ENCODE measurements at places on chromosomes 2 and 18.

DNA sequence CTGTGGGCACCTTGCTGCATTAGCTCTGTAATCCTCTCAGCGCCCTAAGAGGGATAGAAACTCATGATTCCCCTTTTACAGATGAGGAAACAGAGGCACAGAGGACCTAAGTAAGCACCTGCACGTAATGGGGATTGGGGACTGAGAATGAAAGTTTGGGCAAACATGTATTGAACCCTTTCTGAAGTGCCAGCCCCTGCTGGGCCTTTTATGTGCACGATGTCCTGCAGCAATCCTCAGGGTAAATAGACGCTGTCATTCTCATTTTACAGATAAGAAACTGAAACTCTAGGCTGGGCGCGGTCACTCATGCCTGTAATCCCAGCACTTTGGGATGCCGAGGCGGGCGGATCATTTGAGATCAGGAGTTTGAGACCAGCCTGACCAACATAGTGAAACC lies 117.4 kb downstream of the STPG4 start:
- DNase-seq = no peak

- DNase-seq = no peak
These were observed 27.5 kb upstream of the FAM237A start for GRCh38 chr2:206614811-206615210.

- no peak for DNase-seq
These were observed 184.8 kb downstream of the LRP1B start for GRCh38 chr2:141946016-141946415.

DNA sequence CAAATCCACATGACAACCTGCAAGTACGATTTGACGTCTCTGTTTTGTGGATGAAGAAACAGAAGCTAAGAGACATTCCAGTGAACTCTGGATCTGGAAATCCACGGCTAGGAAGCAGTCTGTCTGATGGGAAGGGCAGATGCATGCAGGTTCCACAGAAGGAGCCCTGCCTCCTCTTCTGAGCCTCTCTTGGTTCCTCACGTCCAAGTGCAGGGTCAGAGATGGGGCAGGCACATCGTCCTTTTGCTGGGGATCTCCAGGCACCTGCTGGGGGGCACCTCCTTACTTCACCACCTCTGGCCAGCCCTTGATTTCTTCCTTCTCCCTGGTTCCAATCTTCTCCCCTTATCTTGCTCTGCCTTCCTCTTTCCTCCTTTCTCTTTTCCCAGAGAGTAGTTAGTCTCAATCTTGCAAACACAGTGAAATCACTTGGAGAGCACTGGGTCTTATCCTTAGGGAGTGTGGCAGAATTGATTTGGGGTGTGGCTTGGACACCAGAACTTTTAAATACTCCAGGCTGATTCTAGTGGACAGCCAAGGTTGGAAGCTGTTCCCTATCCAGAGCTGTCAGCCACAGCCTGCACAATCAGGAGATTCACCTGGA lies 137.8 kb downstream of the BCL2 start:
- DNase-seq = no peak

GRCh38 chr18:76447258-76447890 lies 47.7 kb downstream of the ZNF516 start:
- DNase-seq = no peak

DNA sequence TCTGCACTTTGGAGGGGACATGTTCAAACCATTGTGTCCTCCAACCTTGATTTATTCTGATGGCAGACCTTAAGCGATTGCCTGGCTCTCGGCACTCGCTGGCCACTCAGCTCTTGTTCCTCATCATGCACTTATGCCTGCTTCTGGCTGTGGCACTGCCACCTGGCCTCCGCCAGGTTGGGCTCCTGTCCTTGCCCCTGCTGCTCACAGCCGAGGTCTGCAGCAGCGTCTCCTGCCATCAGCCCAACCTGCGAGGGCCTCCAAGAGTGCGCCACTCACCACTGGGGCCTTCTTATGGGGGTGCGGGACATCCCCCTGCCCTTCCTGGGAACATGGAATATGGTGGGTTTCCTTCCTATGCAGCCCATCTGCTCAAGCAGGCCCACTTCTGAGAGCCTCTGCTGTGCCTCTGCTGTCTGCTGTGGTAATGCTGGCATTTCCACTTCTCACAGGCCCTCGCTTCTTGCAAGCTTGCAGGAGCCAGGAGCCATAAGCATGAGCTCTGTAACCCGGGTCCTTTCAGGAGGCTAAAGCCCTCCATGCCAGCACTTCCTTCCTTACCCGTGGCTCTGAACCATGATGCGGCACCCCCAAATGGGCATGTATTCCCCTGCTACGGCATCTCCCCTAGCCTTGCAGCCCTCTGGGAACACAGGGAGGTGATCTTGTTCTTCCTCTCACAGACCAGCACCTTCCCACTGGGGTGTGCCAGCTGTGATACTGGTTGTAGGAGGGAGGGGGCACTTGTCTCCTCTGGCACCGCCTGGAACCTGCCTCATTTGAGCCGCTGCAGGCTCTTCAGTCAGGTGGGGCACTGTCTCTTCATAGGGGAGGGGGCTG lies 58.6 kb upstream of the HS6ST1 start:
- DNase-seq = no peak

GRCh38 chr2:72080286-72081145 lies 67.1 kb downstream of the CYP26B1 start:
- no peak for DNase-seq

GRCh38 chr2:167992278-167992677 lies 255.1 kb downstream of the STK39 start:
- DNase-seq = no peak

- no peak for DNase-seq
These were observed 185.8 kb downstream of the FMNL2 start for GRCh38 chr2:152520759-152521158.

DNA sequence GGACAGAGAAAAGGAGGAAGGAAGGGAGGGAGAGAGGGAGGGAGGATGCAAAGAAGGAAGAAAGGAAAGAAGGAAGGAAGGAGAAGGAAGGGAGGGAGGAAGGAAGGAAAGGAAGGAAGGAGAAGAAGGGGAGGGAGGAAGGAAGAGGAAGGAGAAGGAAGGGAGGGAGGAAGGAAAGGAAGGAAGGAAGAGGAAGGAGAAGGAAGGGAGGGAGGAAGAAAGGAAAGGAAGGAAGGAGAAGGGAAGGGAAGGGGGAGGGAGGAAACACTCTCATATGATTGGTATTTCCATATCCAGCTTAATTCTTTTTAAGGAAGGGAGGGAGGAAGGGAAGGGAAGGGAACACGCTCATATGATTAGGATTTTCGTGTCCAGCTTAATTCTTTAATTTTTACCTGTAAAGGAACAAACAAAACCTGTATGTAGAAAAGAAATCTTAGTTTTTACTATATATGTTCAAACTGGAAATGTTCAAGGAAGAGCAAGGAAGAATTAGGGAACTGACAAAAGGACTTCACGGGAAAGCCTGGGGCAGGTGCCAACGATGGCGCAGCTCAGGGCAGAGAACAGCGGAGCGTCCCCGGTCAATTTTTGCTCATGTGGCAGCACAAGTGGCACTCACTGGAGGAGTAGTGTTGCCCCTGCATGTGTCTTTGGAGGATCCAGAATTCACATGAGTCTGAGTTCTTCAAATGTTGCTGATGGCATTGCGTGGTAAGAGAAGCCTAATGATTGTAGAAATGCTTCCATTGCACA lies 228.6 kb downstream of the ZNF516 start:
- DNase-seq = no peak

DNA sequence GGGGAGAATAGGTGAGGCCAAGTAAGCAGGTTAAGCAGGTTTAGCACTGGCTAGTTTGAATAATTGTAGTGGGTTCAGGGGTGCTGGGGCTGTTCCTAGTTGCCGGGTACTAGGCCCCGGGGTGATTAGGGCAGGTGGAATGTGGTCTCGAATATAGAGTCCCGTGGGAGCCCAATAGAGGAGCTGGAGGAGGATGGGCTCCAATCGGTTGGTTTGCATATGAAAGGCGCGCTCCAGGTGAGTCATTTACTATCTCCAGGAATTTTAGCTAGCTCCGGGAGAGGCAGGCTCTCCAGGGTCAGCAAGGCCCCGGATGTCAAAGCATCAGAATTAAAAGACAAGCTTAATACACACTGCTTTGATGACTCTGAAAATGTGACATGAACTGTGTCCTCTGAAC lies 304.0 kb downstream of the ZNF521 start:
- no peak for DNase-seq

DNA sequence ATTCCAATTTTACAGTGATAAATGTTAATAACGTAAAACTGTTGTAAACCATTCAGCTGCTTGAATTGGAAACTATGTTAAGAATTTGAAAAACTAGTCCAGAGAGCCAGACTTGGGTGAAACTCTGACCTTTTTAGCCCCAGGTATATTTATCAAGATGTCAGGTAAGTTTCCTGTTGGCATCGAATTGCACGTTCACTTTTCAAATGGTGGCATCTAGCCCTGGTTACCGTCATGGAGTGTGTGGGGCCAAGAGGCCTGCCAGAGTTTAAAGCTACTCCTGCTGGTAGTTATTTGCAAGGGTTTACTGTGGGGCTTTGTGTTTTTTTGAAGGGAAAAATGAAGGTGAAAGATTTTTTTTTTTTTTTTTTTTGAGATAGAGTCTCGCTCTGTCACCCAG lies 109.9 kb downstream of the WDSUB1 start:
- no peak for DNase-seq

- DNase-seq = no peak
These were observed 443.9 kb upstream of the MYT1L start for GRCh38 chr2:2775018-2775417.

GRCh38 chr2:25018681-25019080 lies 23.2 kb upstream of the EFR3B start:
- DNase-seq = no peak

DNA sequence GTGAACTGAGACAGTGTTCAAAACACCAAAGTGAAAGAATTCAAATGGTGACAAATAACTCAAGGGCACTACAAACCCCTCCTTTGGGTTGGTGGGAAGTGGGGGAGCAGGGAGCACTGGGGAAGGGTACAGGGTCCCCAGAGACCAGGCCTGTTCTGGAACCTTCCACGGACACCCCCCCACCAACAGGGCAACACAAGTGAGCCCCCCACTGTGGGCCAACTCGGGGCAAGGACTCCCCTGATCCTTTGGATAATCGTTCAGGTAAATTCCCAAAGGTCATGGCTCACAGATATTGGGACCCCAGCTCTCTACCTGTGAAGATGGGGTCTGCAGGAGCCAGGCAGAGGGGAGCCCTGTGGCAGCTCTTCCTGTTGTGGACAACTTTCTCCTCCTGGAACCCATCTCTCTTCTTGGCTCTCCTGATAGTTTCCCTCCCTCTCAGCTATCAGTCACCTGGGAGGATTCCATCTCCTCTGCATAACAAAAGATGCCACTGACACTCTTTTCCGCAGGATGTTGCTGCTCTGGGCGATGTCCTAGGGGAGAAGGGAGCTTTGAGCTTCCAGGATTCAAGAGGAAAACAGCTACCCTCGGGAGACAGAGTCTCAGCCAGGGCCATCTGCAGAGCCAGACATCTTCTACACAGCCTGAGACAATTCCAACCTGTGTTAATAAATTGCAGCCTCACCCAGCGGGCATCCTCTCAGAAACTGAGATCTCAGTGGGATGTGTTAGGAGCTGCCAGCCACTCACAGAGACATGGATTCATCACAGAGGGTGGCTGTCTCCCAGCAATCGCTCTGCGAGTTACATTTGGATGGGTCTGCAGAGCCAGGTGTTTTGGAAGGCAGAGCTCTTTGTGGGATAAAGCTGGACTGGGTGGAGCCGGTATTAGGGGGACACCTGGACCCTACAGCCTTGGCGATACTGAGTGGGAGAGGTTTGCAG lies 35.4 kb downstream of the MBP start:
- DNase-seq = no peak

- DNase-seq = no peak
These were observed 98.7 kb downstream of the CLIP4 start for GRCh38 chr2:29213888-29214291.

GRCh38 chr2:15704788-15705115 lies 113.1 kb downstream of the DDX1 start:
- DNase-seq = no peak

GRCh38 chr2:58099096-58099769 lies 52.6 kb downstream of the VRK2 start:
- no peak for DNase-seq

DNA sequence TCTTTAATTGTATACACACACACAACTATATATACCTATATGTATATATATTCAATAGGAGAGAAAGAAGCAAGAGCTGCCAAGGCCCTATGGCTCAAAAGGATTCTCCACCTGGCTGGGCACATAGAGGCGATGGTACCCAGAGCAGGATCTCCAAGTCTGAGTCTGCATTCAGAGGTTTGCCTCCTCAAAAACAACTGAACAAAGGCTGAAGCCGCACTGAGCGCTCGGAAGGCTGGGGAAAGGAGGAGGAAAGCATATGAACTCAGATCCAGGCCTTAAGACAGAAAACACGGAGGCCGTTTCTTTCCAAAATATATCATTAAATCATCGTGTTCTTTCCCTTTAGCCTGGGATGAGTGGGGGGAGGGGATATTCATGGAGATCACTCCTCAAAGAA lies 3.6 kb downstream of the HOXD12 start:
- DNase-seq = no peak

GRCh38 chr2:149709496-149710263 lies 122.1 kb upstream of the MMADHC start:
- no peak for DNase-seq

DNA sequence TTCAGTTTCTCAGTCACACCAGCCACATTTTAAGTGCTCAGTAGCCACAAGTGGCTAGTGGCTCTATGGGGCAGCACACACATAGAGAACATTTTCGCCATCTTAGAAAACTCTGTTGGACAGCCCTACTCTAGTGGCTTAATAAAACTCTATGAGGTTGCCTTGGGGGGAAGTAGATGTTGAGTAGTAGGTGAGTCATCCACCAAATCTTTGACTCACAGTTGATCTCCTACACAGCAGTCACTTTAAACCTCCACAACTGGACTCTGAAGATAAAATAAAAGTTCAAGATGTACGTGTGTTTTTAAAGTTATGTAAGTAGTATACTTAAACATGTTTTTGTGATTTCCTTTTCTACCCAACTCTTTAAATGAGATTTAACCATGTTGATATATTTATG lies 379.0 kb downstream of the SETBP1 start:
- no peak for DNase-seq

GRCh38 chr2:141490886-141491285 lies 639.9 kb downstream of the LRP1B start:
- DNase-seq = no peak

DNA sequence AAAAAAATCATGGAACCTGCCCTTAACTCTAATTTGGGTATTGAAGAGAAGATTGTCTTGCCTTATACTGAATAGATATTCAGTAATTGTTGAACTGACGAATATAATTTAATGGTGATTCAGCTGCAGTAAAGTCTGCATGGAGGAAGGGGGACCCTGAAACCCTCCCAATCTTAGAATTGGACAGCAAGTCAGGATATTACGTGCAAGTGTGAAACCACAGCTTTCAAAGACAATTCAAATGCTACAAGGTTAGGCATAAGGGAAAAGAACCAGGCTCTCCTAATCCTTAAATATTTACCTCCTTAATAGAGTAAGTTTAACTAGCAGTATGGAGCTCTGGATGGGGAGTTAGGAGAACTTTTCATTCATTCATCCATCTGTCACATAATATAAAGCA lies 226.9 kb upstream of the TNP1 start:
- no peak for DNase-seq

- no peak for DNase-seq
These were observed 62.0 kb downstream of the SMAD7 start for GRCh38 chr18:48888773-48889080.

- DNase-seq = no peak
These were observed 62.3 kb downstream of the USP37 start for GRCh38 chr2:218505754-218506371.

All from CD8-positive, alpha-beta T cell (primary cell).